ENCODE measurements at places on chromosomes 3 and 15.

DNA sequence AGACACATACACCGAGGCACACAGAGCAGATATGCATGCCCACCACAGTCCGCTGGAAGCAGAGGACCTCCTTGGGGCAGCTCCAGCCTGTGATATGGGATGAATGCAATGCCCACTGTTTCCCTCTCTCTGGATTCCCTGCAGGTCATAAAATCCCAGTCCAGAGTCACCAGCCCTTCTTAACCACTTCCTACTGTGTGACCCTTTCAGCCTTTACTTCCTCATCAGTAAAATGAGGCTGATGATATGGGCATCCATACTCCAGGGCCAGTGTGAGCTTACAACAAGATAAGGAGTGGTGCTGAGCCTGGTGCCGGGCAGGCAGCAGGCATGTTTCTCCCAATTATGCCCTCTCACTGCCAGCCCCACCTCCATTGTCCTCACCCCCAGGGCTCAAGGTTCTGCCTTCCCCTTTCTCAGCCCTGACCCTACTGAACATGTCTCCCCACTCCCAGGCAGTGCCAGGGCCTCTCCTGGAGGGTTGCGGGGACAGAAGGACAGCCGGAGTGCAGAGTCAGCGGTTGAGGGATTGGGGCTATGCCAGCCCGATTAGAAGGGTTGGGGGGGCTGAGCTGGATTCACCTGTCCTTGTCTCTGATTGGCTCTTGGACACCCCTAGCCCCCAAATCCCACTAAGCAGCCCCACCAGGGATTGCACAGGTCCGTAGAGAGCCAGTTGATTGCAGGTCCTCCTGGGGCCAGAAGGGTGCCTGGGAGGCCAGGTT lies at the start of gene GNAT1:
TSS of gene GNAT1 (plus strand) at position 675 of the 725 bp plus-strand sequence. CDS start 116 bp downstream, outside the sequence.
- DNase-seq = no peak

DNA sequence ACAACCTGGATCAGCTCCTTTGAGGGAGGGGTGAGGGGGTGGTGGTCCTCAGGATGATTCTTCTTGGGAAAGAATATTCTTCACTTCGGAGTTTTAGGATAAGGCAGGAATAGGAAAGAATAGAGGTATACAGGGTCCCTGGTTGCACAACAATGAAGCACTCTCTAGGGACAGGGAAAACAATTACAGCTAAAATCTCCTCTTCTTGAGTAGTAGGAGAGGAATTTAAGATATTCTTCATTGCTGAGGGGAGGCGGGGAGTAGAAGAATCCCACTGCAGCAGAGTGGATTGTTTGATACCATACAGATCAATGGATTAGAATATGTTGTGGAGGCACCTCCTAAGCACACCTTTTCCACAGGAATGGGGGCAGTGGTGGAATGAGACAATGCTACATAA lies 20.5 kb downstream of the SLC9C1 start:
- no peak for DNase-seq

DNA sequence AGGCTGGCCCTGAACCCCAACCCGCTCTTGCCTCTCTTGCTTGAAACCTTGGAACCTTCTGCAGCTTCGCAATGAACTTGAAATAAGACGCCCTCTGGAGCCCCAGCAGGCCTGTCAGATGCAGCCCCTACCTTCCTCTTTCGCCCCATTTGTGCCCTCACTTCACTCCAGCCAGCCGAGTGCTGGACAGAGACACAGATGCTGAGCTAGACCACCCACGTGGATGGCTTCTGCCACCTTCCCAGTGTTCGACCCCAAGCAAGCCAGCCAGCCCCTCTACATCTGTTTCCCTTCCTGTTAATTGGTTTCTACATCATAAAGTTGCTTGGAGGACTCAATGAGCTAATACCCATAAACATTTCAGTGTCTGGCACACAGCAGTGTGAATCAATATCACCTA lies 23.8 kb upstream of the SNRPA1 start:
- DNase-seq = no peak

- DNase-seq = no peak
Observed at GRCh38 chr3:66196633-66197032, 24.2 kb upstream of the SLC25A26 start.

- DNase-seq = no peak
Observed at GRCh38 chr15:28984421-28985315, 98.9 kb downstream of the APBA2 start.

GRCh38 chr3:10259036-10259435 lies 10.8 kb downstream of the TATDN2 start:
- no peak for DNase-seq

DNA sequence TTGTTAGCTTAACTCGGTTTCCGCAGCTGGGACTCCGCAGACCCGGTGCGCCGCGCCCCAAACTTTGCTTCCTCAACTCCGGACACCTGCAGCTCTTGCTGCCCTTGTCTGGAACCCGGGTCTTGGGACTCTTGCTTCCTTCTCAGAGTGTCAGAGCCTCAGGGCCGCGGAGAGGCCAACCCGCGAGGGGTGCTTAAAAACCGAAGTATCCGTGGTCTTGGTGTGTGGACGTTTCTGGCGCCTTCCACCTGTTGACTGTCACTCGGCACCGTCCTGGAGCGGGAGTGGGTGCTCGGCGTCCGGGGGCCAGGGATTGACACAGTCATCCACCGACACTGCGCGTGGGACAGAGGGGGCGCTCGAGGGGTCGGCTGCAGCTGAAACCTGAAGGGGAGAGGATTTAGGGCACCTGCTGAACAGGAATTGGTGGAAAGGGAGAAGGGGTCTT lies 386 bp downstream of the SQOR start:
- DNase-seq = no peak

DNA sequence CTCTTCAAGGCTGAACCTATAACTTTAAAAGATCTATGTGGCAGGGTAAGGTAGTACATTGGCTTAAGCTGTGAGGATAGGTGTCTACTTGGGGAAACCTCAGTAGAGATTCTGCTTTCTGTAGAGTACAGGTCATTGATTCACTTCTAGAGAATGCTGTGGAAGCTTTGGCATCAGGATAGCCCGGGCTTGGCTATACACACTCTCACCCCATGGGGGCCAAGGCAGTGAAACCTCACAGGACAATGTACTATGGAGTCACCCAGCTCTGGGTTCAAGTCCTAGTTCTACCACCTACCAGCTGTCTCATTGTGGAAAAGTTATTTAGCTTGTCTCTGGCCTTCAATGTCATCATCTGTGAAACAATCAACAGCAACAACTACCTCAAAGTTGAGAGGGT lies 9.0 kb downstream of the MTFMT start:
- no peak for DNase-seq

- no peak for DNase-seq
Observed at GRCh38 chr3:15290736-15291135, 41.6 kb downstream of the SH3BP5 start.

- DNase-seq = peak; percentile 65
Observed at GRCh38 chr3:188153437-188154013, 432 bp upstream of the LPP start.

DNA sequence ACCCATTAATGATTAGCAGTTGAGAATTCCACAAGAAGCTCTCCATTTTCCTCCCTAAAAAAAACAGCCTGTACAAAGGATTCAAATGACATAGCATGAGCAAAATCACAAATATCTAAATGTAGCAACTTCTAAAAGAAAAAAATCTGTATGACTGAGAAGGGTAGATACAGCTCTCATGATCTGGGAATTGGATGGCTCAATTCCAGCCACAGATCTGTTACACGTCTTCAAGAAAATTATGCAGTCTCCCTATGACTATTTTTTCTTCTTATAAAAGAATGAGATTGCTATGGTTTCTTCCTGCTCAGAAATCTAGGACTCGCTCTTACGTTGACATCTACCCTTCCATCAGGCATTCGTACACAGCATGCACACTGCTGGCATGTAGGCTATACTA lies 71.5 kb downstream of the PLCH1 start:
- no peak for DNase-seq

DNA sequence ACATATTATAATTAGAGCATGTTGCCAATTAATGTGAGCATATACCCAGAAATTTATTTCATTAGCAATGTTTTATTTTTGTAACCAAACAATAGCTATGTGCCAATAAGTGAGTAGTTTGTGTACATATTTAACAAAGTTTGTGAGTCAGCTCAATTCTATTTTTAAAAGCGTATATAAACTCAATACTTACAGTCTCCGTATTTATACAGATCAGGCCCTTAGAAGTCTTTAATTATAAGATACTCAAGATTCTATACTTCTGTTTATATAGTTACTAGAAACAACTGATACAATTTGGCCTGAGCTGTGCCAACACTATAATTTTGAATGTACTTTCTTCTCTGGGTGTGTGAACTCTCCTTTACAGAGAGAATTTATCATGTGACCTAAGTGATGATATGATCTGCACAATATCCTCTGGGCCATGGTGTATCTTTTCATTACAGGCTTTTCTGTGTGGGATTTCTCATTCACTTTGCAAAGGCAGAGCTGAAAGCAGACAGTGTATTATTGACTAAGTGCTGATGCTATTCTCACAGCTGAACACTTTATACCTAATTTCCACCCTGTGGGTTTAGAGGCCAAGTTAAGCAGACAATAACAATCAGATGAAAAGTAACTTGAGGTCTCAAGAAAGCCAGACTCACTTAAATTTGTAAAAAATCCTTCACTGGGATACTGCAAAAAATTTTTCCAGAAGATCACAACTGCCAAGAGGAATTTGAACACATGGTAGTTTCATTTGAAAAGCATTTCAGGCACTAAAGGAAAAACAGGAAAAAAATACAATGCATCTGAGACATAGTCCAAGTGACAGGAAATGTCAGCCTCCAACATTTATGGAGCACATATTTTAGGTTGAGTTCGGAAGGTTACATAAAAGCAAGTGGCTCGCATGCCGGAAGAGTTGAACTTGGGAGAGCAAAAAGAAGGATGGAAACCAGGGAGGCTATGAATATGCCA lies 277.9 kb upstream of the SEMA6D start:
- DNase-seq = no peak

- DNase-seq = no peak
Observed at GRCh38 chr3:141122455-141123030, 71.4 kb downstream of the SPSB4 start.

DNA sequence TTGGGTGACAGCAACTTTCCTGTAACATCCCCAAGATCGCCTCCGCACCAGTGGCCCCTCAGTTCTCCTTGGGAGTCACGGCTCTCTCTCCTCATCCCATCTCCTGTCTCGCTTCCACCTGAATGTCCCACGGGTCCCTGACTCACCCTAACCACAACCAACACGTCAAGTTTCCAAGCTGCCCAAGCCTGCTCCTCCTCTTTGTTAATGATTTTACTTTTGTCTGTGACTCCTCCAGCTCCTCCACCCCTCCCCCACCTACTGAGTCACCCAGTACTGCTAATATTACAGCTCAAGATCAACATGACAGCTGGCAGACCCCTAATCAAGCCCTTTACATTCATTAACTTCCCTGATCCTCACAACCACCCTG lies 39.3 kb downstream of the BDH1 start:
- DNase-seq = no peak

DNA sequence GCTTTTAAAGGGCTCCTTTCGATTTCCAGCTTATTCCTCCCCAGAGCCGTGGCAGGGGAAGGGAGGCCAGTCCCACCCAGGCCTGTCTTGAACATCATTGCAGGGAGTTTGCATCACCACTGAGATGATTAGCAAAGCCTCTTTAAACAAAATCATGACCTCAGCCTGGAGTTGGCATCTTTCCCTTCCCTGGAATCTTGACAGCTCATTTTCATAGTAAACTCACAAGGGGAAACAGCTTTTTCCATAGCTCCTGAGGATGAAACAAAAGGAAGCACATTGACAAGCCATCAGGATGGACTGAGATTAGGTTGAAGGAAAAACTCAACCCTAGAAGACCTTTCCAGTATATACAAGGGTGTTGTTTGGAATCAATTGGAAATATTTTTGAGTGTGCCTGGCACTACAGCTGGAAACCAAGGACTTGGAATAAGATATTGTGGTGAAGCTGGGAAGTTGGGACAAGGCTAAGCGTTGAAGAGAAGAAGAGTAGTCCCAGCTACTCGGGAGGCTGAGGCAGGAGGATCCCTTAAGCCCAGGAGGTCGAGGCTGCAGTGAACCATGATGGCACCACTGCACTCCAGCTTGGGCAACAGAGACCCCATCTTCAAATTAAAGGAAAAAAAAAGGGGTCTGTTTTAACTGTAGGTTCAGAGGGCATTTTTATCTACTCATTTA lies 3.1 kb upstream of the LARP6 start:
- DNase-seq = no peak

DNA sequence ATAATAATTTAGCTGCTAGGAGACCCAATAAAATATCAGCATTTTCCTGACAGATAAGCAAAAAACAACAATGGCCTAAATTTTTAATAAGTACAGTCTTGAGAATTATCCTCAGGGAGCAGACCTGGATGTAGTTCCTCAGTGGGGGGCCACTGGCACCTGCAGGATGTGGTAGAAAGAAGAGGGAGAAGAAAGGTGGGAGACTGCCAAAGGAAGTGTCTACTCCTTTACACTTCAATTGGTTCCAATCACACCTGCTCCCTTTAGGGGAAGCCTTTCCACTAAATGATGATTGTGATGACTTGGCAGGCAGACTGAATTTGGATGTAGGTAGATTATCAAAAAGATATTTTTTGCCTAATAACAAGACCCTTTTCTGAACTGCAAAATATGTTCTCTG lies 353.0 kb upstream of the SATB1 start:
- no peak for DNase-seq

- no peak for DNase-seq
Observed at GRCh38 chr3:123678108-123678511, 93.3 kb upstream of the HACD2 start.

DNA sequence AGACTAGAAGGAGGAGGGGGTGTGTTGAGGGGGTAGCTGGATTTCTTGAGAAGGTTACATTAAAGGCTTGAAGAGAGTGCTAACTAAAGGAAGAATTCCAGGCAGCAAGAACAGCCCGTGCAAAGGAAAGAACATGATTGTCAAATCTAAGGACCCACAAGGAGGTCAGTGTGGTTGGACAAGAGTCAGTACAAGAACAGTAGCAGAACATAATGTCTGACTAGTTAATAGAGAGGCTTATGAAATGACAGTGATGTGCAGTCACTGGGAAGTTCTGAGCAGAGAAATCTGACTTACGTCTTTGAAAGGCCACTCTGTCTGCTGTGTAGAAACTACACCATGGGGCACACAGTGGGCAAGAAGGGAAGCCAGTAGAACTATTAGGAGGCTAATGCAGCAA lies 19.8 kb upstream of the RBMS3 start:
- no peak for DNase-seq

DNA sequence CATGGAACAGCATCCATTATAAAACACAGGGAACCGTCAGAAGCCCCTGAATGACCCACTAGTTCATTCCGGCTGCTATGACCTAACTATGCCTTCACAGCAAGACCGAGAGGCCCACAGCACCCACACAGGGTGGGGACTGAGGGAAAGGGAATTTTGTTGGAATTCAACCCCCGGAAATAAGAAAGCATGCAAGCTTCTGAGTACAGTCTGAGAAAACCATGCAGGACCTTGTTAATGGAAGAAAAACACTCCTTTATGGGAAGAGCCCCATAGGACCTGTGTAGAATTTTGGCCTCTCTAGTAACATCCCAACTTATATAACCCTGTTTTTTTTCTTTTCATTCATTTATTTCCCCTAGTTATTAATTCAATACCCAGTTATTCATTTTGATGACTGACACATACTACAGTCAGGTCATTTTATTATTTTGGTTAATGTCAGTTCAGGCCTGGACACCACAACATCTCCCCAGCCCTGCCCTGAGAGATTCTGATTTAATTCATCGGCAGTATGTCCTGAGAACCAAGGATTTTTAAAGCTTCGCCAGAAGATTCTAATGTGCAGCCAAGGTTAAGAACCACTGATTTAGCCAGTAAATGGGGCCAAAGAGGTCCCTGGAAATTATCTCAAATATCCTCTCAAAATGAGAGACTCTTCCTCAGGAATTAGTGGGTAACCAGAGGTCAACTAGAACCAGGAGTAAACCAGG lies 231.6 kb upstream of the GOLGA6L4 start:
- no peak for DNase-seq

Data from NCI-H1436 (cell line).